NCI-H1436 treated with DMSO at 0.1 percent for 48 hours (cell line): ENCODE measurements at places on chromosomes 6 and 20.

GRCh38 chr20:39259010-39259803 lies 297.1 kb downstream of the DHX35 start:
- no peak for DNase-seq

GRCh38 chr6:68654134-68654533 lies 19.1 kb downstream of the ADGRB3 start:
- DNase-seq, result no peak

- no peak for DNase-seq
These were observed 600.4 kb upstream of the JAG1 start for GRCh38 chr20:11274141-11274594.

DNA sequence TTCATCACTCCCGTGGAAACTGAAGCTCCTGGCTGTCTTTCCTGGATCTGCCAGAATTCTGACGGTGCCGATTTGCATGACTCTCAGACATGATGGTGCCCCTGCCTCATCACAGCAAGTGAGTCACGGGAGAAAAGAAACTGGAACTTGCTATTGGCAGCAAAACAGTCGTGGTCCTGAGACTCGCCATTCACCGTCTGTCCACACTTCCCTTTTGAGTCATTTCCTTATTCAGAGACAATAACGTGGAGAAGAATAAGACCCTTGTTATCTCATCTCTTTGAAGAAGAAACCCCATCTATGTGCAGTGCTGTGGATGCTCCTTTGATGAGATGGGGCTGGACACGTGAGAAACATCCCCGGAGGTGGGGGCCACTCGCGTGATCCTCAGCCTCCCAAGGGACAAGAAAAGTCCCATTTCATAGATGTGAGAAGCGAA lies 4.2 kb downstream of the GPR31 start:
- DNase-seq, result no peak

DNA sequence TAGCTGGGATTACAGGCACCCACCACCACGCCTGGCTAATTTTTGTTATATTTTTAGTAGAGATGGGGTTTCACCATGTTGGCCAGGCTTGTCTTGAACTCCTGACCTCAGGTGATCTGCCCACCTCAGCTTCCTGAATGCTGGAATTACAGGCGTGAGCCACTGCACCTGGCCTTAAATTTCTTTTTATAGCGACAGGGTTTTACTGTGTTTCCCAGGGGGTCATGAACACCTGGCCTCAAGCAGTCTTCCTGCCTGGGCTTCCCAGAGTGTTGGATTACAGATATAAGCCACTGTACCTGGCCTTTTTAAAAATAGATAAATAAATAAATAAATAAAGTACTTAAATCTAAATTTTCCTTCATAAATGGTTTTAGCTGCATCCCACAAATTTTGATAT lies 57.5 kb downstream of the LIN28B start:
- DNase-seq, result no peak

DNA sequence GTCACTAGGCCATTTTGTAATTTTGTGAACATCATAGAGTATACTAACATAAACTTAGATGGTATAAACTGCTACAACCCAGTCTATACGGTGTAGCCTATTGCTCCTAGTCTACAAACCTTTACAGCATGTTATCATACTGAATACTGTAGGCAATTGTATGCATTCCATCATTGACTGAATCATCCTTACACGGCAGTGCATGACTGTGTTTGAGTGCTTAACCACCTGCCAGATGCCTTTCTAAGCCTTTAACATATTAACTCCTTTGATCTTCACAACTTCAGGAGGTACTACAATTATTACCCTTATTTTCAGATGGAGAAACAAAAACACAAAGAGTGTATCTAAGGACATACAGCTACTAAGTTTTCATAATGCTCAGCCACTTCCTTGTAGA lies 14.0 kb downstream of the DPPA5 start:
- no peak for DNase-seq

- no peak for DNase-seq
These were observed 258.5 kb downstream of the KHDC1L start for GRCh38 chr6:72966628-72967280.

GRCh38 chr20:41782730-41783406 lies 164.7 kb upstream of the CHD6 start:
- no peak for DNase-seq

GRCh38 chr6:10595731-10596664 lies 74.8 kb downstream of the GCNT2 start:
- no peak for DNase-seq

- no peak for DNase-seq
These were observed 104.2 kb upstream of the STXBP5 start for GRCh38 chr6:147099974-147100373.

DNA sequence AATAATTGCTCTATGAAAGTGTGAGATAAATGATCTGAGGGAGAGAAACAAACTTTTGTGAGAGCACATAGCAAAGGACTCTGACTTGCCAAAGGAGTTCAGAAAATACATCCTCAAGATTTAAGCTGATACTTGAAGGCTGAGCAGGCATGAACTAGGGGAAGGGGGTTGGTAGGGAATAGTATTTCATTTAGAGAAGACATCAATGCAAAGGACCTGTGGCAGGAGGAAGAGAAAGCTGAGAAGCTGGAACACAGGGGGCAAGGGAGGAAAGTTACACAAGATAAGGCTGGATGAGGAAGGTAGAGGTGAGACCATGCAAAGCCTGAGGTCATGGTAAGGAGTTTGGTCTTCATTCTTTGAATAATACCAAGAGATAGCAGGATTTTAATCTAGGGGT lies 50.6 kb downstream of the NCOA6 start:
- DNase-seq, result no peak
